Fibroblast of the conjunctiva (primary cell): ENCODE measurements at places on chromosomes 13 and 19.
A peak's percentile ranks its signal among the peaks of the same experiment; 100 is the strongest.

- DNase-seq: no peak
Observed at GRCh38 chr19:13914777-13915176, 8.8 kb downstream of the CC2D1A start.

- DNase-seq: no peak
Observed at GRCh38 chr19:38893341-38893771, 6.1 kb downstream of the SIRT2 start.

- DNase-seq: no peak
Observed at GRCh38 chr13:46166224-46166584, 15.8 kb downstream of the LCP1 start.

GRCh38 chr19:4495471-4495870 lies 22.8 kb downstream of the PLIN4 start:
- no peak for DNase-seq

GRCh38 chr19:1270854-1271527 lies 1.9 kb downstream of the CIRBP start:
- no peak for DNase-seq

DNA sequence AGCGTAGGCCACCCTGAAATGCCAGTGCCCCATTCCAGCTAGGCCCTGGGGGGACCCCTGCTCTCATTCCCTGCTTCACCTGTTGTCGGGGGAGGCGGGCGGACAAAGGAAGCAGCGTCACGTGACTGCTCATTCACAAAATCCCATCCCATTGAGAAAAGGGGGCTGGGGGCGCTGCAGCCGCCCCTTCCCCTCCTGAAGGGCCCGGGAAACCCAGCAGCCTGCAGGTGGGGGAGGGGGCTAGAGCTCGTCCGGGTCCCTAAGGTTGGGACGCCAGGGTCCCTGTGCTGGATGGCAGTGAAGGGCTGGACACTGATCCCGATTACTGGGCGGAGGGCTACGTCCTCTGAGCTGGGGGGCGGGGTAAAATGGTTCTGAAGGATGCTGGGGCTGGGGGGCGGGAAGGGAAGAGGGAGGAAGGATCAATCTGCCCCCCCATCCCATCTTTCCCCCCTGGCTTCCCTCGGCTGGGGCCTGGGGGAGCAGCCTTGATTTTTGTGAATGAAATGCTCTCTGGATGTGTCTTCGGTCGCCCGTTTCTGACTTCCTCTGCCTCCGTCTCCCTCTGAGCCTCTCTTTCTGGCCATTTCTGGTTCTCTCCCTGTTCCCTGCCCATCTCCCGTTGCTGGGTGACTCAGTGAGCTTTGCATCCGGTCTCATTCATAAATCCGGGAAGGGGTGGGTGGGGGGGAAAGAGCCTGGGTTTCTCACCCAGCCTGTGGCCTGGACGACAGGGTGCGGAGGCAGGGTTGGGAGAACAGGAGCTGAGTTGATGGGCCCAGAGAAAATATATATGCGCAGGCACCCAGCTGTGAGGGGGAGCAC lies 816 bp downstream of the SPRED3 start:
- peak; percentile 40 for DNase-seq
